ENCODE measurements at places on chromosomes 5 and 9. TPM values are rescaled to one million over a fixed set of nuclear protein-coding genes. Genes with fewer than 3 reads are reported as not detected.

DNA sequence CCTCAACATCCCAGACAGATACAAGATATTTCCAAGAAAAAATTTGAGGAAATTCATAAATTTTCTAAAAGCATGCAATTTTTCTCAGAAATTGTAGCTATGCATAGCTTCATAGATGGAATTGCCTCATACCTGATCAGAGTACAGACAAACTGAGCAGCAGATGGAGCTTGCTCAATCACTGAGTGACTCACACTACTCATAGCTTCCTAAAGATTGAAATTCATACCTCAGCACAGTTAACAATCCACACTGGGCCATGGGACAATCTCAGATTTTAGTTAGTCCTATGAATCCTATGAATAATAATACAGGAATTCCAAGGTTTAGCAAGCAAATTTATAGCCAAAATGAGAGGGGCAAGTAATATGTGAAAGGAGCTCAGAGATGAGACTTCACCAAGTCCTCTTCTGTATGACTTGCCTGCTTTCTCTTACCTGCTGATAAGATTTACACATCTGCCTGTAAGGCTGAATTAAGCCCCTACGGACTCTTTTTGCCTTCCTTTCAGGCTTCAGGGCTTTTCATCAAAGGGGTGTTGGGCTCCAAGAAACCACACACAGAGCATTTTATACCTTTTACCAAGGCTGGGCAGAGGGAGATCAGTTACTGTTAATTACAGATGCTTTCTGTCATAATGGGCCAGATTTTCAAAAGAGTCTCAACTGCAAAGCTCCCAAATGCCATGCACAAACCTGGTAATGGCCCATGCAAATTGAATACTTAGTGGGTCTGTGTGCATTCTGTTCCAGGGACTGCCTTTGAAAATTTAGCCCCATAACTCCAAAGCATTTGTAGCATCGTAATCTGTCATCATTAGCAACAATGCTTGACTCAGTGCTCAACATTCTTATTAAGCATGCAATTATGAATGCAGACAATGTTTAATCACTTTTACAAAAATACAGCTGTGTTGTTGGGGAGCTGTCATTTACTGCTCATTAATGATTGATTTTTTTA lies 439.3 kb downstream of the DTWD2 start:
- DNase-seq = peak; percentile 34

- no peak for DNase-seq
Observed at GRCh38 chr5:159549046-159549445, 218.8 kb upstream of the IL12B start.

GRCh38 chr5:174315871-174316270 lies 270.4 kb downstream of the NSG2 start:
- DNase-seq = no peak

DNA sequence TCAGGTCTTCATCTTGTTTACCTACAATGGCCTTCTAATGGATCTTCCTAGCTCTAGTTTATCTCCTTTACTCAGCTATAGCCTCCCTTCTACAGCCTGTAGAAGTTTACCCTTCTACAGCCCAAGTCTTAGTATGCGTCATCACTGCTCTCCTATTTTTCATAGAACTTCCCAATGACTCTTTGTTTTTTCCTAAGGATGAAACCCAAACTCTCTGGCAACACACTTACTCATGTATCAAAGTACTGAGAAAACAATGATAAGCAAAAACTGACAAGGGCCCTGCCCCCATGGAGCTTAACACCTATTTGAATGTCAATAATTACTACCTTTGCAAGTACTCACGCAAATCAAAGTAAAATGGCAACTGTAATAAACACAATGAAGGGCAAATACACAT lies 33.7 kb downstream of the LEAP2 start:
- DNase-seq = no peak

GRCh38 chr5:126015235-126016181 lies 407.7 kb upstream of the GRAMD2B start:
- peak; percentile 21 for DNase-seq

GRCh38 chr5:81506378-81506777 lies 112.4 kb upstream of the ACOT12 start:
- DNase-seq = no peak

GRCh38 chr5:91474201-91474600 lies 91.1 kb upstream of the ARRDC3 start:
- peak; percentile 11 for DNase-seq

DNA sequence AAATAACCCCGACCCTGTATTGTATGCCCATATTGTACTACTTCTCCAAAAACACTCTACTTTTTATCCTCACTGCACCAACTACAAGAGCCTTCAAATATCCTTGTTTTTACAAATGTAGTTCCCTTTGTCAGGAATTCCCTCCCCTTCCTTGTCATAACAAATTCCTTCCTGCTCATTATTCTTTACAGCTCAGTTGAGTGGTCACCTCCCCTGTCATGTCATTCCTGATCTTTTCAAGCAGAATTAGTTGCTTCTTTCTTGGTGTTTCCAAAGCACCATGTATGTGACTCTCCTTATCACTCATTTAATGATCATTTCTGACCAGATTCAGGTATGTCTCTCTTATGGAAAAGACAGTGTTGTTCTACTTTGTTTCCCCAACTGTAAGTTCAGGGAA lies 194.2 kb upstream of the SMC2 start:
- no peak for DNase-seq

F12 gene
- 2.3 TPM for total RNA-seq

NIM1K gene
- not detected for total RNA-seq

PCDHB3 gene
- total RNA-seq = not detected

IFNB1 gene
- total RNA-seq = 0.81 TPM

NOL6 gene
- total RNA-seq = 16.6 TPM

Measured in MG63 (cell line).